ENCODE measurements at places on chromosomes 16 and 17. TPM values are rescaled to one million over a fixed set of nuclear protein-coding genes. Genes with fewer than 3 reads are reported as not detected.
A peak's percentile ranks its signal among the peaks of the same experiment; 100 is the strongest.

The C17orf78 gene
- not detected for total RNA-seq

The NACA2 gene
- not detected for total RNA-seq

The CLEC18C gene
- total RNA-seq, result not detected

The TMEM92 gene
- not detected for total RNA-seq

The DNAH9 gene
- total RNA-seq, result not detected

- DNase-seq, result peak; percentile 84
Observed at GRCh38 chr17:75738218-75738802, 17.1 kb downstream of the ITGB4 start.

- DNase-seq, result no peak
Observed at GRCh38 chr17:37551788-37552187, 57.4 kb downstream of the SYNRG start.

DNA sequence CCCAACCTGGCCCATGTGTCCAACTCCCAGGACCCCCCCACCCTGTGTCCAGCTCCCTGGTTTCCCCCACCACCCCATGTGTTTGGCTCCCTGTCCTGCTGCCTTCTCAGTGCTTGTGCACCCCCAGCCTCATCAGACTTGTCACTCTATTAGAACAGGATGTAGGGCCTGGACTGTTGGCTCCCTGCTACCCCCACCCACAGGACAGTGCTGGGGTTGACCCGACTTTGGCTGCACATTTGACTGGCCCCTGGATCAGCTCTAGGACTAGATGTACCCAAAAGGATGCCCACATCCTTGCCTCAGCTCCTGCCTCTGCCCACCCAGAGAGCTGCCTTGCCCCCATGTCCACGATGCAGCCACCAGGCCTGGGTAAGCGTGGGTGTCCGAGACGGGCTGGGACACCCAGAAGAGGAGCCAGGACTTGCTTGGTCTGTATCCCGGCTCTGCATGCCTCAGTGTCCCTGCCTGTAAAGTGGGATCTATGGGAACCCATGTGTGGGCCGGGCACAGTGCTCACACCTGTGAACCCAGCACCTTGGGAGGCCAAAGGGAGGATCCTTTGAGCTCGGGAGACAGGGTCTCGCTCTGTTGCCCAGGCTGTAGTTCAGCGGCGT lies 1.5 kb upstream of the CCDC57 start:
- no peak for DNase-seq

- no peak for DNase-seq
Observed at GRCh38 chr17:7843257-7843535, 9.2 kb downstream of the KDM6B start.

DNA sequence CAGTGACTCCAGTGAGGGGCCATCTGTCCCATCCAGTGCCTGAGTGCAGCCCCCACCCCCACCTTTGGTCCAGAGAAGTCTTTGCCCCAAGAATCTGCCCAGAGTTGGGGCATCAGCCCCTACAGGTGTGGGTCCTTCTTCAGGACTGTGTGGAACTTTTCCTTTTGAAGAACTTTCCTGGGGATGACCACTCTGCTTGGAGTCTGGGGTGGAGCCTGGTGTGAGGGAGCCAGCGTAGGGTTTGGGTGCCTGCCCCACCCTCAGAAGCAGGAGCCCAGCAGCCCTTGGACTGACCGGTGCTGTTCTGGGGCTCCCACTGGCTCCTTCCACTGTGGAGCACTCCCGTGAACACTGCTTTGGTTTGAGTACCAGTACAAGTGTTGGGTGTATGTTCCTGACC lies 19.3 kb downstream of the MPRIP start:
- DNase-seq, result no peak

- DNase-seq, result no peak
Observed at GRCh38 chr17:37650419-37651003, 7.3 kb upstream of the DDX52 start.

- DNase-seq, result peak; percentile 4
Observed at GRCh38 chr17:6450926-6451832, 6.9 kb downstream of the PIMREG start.

Data from Right ventricle myocardium inferior (tissue), 1 donor.